Bronchial epithelial cell (primary cell): ENCODE measurements at places on chromosomes 16 and 17. TPM values are rescaled to one million over a fixed set of nuclear protein-coding genes. Genes with fewer than 3 reads are reported as not detected.

The IL17C gene
- total RNA-seq, result under 0.01 TPM in 1 of 2 replicates, not detected in the other

The ST6GALNAC1 gene
- 5.0 and 10.8 TPM in 2 replicates for total RNA-seq

The HYDIN gene
- 0.38 and 1.3 TPM in 2 replicates for total RNA-seq

The DNAH9 gene
- total RNA-seq, result under 0.01 and 0.26 TPM in 2 replicates

The MYH11 gene
- total RNA-seq, result under 0.01 TPM in 1 of 2 replicates, not detected in the other

The HSD17B2 gene
- total RNA-seq, result 10.4 and 63.7 TPM in 2 replicates

The KCNH6 gene
- total RNA-seq, result not detected in 2 replicates

The NSMCE1 gene
- total RNA-seq, result 107 and 111 TPM in 2 replicates

The SLC6A4 gene
- total RNA-seq, result 0.13 TPM in 1 of 2 replicates, not detected in the other

The PRSS33 gene
- not detected in 2 replicates for total RNA-seq

The ACSM2B gene
- not detected in 2 replicates for total RNA-seq

The CIBAR2 gene
- total RNA-seq, result not detected in 2 replicates

The RNF222 gene
- under 0.01 and 0.38 TPM in 2 replicates for total RNA-seq

The RAPGEFL1 gene
- 11.1 and 30.0 TPM in 2 replicates for total RNA-seq

The TEX14 gene
- under 0.01 TPM in 1 of 2 replicates, not detected in the other for total RNA-seq

The EVPLL gene
- total RNA-seq, result 10.3 and 14.6 TPM in 2 replicates

The GLIS2 gene
- total RNA-seq, result 0.53 and 0.77 TPM in 2 replicates

The RRN3 gene
- 54.5 and 58.5 TPM in 2 replicates for total RNA-seq

The MYH8 gene
- total RNA-seq, result not detected in 2 replicates

The LLGL2 gene
- total RNA-seq, result 44.5 and 63.9 TPM in 2 replicates

The GCGR gene
- not detected in 2 replicates for total RNA-seq

The IFT20 gene
- total RNA-seq, result 37.8 and 43.7 TPM in 2 replicates

The SULT1A3 gene
- 0.26 and 3.3 TPM in 2 replicates for total RNA-seq

The NKD1 gene
- under 0.01 TPM in 2 replicates for total RNA-seq

The NRN1L gene
- not detected in 2 replicates for total RNA-seq

The KRT20 gene
- not detected in 2 replicates for total RNA-seq

The TLCD1 gene
- total RNA-seq, result 6.5 and 7.4 TPM in 2 replicates

The PRSS36 gene
- 0.26 and 1.3 TPM in 2 replicates for total RNA-seq

The DNASE1L2 gene
- total RNA-seq, result under 0.01 and 0.64 TPM in 2 replicates

The SRL gene
- not detected in 2 replicates for total RNA-seq

The KREMEN2 gene
- 1.1 and 1.2 TPM in 2 replicates for total RNA-seq

The MGAT5B gene
- total RNA-seq, result under 0.01 TPM in 1 of 2 replicates, not detected in the other

The RUNDC1 gene
- total RNA-seq, result 10.3 and 11.8 TPM in 2 replicates

The ADPRM gene
- total RNA-seq, result 14.1 and 20.5 TPM in 2 replicates

The SLC16A3 gene
- total RNA-seq, result 162 and 205 TPM in 2 replicates

The ZP2 gene
- not detected in 2 replicates for total RNA-seq

The MEFV gene
- not detected in 2 replicates for total RNA-seq

The ZNF423 gene
- total RNA-seq, result under 0.01 TPM in 2 replicates

The PIPOX gene
- total RNA-seq, result 0.26 and 1.4 TPM in 2 replicates
